ENCODE measurements at places on chromosomes 12 and 14. TPM values are rescaled to one million over a fixed set of nuclear protein-coding genes. Genes with fewer than 3 reads are reported as not detected.
A peak's percentile ranks its signal among the peaks of the same experiment; 100 is the strongest.

DNA sequence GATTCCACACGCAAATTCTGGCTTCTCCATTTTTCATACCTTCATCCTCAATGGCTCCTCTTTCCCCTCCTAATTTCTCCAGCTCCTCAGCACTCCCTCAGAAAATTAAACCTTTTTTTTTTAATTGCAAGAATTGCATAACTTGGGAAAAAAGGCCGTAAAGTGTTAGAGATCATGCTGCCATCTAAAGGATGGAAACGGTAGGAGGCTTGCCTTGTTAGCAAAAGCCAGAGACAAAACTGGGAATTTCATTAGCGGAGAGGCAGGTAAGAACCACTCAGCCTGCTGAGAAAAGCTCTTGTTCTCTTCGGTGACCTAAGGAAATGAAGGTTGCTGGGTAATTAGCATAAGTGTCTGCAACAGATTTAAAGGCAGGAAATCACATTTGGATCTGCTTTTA, 204.3 kb downstream of the AEBP2 start:
- ATAC-seq = peak; percentile 56

GRCh38 chr12:11880381-11880780, 190.4 kb upstream of the BCL2L14 start:
- no peak for ATAC-seq

Gene TRHDE
- not detected for total RNA-seq

DNA sequence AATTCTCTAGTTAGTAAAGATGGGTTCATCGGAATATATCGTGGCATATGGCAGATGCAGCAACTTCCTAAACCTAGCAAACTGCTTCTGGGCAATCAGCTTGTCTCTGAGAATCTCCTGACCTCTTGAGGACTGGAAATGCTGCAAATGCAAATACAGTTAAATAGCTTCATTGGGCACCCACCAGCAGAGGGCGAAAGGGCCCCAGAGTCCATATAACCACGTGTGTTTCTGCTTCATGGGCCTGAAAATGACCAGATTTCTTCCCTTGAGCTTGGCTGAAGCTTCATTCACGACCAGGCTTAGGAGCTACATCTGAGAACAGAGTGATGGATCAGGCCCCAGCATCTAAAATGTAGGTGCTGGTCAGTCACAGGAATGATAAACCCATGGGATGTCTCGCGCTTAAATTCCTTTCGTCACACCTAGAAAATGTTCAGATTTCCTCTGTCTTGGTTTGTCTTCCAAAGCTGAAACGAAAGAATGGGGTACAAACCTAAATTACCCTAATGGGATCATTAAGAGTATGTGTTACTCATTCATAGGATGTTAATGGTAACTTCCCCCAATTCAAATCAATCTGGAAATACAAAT, 1482.5 kb upstream of the TMEM132C start:
- ATAC-seq = peak; percentile 94

Gene ANKRD33
- 0.97 TPM for total RNA-seq

- no peak for ATAC-seq
These were observed 178.5 kb downstream of the KIF26A start for GRCh38 chr14:104316723-104317491.

DNA sequence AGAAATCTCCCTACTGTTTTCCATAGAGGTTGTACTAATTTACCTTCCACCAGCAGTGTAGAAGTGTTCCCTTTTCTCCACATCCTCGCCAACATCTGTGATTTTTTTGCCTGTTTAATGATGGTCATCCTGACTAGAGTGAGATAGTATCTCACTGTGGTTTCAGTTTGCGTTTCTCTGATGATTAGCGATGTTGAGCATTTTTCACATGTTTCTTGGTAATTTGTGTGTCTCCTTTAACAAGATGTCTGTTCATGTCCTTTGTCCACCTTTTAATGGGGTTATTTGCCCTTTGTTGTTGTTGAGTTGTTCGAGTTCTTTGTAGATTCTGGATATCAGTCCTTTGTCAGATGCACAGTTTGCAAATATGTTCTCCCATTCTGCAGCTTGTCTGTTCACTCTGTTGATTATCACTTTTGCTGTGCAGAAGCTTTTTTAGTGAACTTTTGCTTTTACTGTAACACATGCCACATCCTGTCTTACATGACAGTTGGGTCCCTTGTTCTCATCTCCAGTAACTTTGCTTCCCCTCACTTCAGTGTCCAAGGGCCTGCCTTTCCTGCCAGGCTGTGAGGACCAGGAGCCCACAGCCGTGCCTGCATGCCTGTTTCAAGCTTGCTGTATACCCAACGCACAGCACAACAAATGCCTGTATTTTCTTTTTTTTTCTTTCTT, 64.9 kb downstream of the SPRING1 start:
- ATAC-seq = peak; percentile 19
